ENCODE measurements at places on chromosomes 1 and 21. TPM values are rescaled to one million over a fixed set of nuclear protein-coding genes. Genes with fewer than 3 reads are reported as not detected.

The DRAXIN gene
- not detected for total RNA-seq

The CCT3 gene
- total RNA-seq = 163 TPM

The RSPH1 gene
- total RNA-seq = 0.22 TPM

DNA sequence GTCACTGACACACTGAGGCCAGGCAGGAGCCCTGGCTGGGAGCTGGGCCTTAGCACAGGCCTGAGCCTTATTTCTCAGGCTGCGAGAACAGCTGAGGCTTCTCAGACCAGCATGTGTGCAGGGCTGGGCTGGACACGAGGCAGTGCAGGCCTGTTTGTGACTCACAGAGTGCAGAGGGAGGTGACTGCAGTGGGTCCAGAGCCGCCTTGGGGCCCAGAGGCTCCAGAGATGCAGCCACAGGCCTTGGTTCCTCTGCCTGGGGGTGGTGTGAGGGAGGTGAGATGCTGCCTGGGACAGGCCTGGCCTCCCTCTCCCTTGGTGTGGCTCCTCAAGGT, 61.2 kb upstream of the ETV3 start:
- DNase-seq = no peak

DNA sequence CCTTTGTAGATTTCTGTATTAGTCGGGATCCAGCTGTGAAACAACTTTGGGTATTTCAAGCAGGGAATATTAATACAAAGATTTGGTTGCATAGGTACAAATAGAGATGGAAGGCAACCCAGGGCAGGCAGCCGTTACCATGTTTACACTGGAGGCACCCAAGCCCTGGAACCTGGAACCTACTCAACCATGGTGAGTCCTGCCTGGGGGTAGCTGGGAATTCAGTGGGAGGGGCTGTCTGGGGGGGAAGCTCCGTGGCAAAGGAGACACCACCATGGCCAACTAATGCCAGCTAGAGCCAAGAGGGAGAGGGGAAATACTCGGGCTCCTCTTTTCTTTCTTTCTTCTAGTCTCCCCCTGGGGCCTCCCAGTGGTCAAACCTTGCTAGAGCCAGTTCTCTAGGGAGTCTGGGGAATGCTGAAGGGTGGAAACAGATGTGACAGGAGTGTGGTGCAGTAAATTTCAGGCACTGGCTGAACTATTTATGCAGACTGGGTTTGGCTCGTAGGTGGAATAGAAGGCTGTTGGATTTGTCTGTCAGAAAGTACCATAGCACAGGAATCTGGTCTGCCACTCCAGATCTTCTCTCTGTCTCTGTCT, 91.9 kb upstream of the CACNA1E start:
- no peak for DNase-seq

DNA sequence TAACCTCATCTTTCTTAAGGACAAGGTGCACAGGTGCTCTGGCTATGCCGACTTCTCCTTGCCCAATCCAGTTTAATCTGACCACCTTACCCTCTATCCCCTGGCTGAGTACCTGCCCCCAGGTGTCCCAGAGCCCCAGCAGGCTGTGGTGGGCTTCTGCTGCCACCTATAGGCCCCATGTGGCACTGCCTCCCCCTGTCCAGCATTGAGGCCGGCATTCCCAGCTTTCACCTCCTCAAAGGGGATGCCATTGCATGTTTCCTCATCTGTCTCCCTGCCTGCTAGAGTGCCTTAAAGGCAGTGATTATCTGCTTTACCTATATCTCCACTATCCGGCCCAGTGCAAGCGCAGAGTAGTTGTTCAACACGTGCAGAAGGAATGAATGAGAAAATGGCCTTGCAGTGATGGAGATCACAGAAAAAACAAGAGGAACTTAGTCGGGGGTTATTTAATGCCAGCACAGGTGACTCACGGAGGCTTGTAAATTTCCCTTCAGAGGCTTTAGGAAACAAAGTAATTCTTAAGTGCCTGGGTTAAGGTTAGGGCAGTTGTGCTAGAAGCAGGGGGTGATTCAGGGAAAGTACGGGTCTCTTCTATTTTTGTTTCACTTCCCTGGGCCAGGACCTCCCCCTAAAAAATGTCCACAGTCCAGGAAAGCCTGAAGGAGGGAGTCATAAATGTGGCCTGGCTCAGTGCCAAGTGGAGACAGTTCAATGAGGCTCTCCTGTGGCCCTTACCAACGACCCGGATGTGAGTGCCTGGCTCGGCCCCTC, 131.8 kb upstream of the NGF start:
- DNase-seq = no peak

DNA sequence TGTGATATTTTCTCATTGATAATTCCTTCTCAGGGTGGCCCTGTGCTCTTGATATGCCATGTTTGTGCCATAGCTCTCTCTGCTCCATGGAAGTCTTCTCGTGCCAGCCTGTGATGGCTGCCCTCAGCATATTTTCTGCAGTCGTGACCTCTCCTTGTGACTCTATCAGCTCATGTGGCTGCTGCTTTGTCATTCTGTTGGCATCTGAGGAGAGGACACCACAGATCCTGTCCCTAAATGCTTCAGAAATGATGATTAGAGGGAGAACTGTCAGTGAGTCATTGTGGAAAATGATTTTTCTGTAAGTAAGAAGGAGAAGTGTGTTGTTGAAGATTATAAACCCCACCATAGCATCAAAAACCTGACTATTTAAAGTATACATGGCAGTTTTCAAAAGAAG, 286.0 kb downstream of the ADGRL2 start:
- DNase-seq = no peak

The AK5 gene
- not detected for total RNA-seq

DNA sequence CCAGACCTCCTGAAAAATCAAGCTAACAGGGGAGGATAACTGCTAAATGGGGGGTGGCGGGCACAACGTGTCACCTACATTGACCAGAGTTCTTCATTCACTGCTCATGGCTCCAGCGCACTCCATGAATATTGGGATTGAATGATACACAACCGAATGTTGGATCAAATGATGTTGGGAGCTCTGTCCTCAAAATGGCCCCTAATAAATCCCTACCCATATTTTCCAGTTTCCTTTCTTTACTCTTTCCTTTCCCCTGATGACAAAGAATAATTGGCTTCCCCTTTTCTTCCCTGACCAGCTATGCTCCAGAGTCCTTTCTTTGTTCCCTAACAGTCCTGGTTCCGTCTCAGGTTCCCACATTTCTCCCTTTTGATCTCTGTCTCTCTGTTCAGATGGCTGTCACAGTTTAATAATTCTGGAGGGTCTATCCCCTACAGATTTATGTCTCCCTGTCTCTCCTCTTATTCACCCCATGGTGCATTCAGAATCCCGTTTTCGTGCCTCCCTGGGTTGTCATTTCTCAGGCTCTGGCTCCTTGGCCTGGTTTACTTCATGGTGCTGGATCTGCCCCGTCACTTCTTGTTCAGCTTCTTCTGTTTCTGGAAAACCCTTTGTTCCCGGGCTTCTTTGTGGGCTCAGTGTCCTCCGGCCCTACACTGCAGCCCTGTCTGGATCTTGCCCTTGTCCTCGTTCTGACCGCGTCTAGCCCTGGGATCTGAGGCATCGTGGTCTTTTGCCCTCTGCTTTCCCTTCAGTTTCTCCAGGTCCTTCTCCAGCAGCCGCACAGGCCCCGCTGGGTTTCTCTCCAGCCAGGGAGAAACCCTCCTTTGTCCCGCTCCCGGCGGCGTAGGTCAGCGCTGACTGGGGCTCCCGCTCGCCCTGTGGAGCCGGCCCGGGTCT, 78.3 kb downstream of the NDUFS5 start:
- no peak for DNase-seq

GRCh38 chr1:41318135-41318534, 43.1 kb upstream of the FOXO6 start:
- no peak for DNase-seq

The COL6A1 gene
- total RNA-seq = 521 TPM

The SMIM1 gene
- 3.7 TPM for total RNA-seq

The TAS1R1 gene
- not detected for total RNA-seq

DNA sequence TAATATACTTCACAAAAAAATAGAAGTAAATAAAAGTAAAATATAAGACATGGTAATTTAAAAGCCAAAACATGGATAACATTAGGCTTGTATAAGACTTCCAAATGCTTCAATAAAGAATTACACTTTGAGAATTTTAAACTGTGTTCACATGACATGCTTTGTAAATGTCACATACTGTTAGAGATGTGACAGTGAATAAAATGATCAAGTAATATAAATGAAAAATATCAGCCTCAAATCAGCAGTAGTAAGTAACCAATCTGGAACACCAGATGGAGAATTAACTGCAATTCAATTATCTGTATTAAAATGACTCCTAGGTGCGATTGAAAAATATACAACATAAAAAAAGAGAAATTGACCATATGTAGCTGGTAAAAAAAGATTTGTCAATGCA, 1260.8 kb downstream of the BRINP3 start:
- no peak for DNase-seq

Measured in mesenteric fat pad (tissue), 1 donor.